ENCODE measurements at places on chromosomes 12 and 14. TPM values are rescaled to one million over a fixed set of nuclear protein-coding genes. Genes with fewer than 3 reads are reported as not detected.

Gene SBNO1
- total RNA-seq, result 23.4 TPM

Gene CLEC2D
- total RNA-seq, result 0.53 TPM

Gene RPGRIP1
- 0.23 TPM for total RNA-seq

Gene OTOGL
- not detected for total RNA-seq

Gene CDH24
- total RNA-seq, result 5.2 TPM

Gene MYO1H
- total RNA-seq, result not detected

Gene SLC8A3
- total RNA-seq, result not detected

Gene BMP4
- total RNA-seq, result 2.0 TPM

Gene ACSM4
- total RNA-seq, result not detected

Gene NEUROD4
- total RNA-seq, result 0.02 TPM

Gene FGF23
- not detected for total RNA-seq

Gene RHOF
- 162 TPM for total RNA-seq

Gene LRFN5
- not detected for total RNA-seq

Gene PA2G4
- 303 TPM for total RNA-seq
